Colonic mucosa (tissue), 4 donors: ENCODE measurements at places on chromosomes 6 and 20.

DNA sequence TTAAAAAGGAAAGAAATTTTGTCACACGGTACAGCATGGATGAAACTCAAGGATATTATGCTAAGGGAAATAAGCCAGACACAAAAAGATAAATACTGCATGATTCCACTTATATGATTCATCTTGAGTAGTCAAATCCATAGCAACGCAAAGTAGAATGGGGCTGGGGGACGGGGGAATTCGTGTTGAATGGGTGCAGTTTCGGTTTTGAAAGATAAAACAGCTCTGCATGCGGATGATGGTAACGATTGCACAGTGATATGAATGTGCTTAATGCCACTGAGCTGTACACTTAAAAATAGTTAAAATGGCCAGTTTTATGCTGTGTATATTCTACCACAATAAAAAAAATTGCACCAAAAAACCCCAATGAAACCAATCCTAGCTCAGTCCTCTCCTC lies 52.9 kb upstream of the SIRPA start:
- no peak for DNase-seq

DNA sequence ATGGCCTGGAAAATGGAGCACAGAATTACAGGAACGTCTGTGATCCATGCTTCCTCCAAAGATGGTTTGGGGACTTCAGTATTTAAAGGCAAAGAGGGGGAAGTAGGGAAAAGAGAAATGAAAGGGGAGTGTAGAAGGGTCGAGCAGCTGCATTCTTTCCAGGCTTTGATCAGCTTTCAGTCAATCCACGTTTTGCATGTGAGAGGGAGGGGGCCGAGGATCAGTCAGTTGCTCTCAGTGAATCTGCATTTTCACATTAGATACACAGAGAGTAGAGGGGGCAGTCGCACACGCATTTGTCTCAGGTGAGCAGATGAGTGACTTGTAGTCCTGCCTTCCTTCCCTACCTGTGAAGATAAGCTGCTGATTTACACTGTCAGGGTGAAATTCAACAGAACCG lies 78.8 kb downstream of the FOXF2 start:
- no peak for DNase-seq

- DNase-seq, result peak; percentile 94
These were observed 14.7 kb upstream of the PYGB start for GRCh38 chr20:25233016-25233772.

DNA sequence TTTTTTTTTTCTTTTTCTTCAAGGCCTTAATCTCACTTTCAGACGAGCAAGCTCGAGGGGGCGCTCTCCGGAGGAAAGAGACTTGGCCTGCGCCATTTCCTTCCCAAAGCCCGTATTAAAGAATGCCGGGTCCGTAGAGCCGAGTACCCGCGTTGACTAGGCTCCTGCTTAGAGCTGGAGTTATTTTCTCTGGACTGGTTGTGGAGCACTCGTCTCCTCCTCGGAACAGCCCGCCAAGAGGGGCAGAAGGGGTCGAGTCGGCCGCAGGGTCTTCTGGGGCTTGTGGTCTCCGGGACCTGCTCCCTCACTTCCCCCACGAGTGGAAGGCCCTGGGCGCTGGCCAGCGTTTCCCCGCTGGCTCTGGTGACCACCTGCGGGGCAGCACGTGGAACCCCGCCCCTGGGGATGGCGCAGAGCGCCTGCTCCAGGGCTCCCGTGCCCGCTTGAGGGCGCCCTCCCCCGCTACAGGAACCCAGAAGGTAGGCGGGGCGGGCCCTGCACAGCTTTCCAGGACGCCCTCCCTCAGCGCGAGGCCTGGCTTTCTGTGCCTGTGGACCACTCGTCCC lies 2.7 kb upstream of the MEI4 start:
- DNase-seq, result no peak

- DNase-seq, result no peak
These were observed 53.8 kb downstream of the TRIM38 start for GRCh38 chr6:26016245-26016962.
